ENCODE measurements at places on chromosomes 2 and 18.
A peak's percentile ranks its signal among the peaks of the same experiment; 100 is the strongest.

GRCh38 chr2:223197046-223197445 lies 145.1 kb downstream of the KCNE4 start:
- DNase-seq = no peak

GRCh38 chr2:54240515-54241469 lies 15.2 kb downstream of the TSPYL6 start:
- DNase-seq = no peak

DNA sequence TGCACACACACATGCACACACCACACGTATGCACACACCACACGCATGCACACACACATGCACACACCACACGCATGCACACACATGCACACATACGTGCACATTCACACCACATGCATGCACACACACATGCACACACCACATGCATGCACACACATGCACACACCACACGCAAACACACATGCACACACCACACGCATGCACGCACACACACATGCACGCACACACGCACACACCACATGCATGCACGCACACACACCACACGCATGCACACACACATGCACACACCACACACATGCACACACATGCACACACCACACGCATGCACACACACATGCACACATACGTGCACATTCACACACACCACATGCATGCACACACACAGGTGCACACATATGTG lies 169.8 kb upstream of the SALL3 start:
- no peak for DNase-seq

- no peak for DNase-seq
Measured at GRCh38 chr2:8031370-8031769, 650.5 kb upstream of the ID2 start.

GRCh38 chr2:15058015-15058720 lies 425.7 kb downstream of the LRATD1 start:
- DNase-seq = peak; percentile 50

DNA sequence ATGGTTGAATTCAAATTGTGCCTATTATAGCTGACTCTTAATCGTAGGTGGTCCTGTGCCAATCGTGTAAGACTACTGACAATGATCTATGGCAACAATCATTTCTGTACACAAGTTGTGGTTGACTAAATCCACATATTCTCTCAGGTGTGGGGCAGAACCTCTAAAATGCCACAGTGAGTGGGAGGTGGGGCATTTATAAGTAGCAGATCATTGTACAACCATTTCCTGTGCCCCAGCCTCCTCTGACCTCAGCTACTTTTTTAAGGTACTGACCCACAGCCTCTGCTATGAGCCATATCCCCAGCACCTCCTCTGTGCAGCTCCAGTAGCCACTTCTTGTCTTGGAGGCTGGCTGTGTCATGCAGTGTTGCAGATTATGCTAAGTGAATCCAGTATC lies 48.6 kb upstream of the RAPH1 start:
- peak; percentile 61 for DNase-seq

GRCh38 chr18:29648891-29649290 lies 1393.7 kb downstream of the DSC3 start:
- no peak for DNase-seq

DNA sequence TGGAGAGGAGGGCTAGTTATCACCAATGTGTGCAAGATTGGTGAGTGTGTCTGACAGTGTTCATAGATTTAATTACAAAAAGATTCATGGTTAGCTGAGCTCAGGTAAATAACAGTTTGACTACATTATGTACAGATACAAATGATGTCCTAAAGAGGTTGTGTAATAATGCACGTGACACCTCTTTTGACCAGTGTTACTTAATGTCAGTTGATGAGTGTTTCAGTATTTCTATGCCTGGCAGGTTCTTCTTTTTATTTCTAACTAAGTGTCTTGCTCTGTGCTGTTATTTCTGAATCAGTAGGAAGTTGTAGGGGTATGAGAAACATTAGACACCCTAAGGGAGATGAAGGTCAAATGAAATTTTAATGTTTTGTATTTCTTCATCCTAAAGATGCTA lies 7.9 kb upstream of the INHBB start:
- no peak for DNase-seq

DNA sequence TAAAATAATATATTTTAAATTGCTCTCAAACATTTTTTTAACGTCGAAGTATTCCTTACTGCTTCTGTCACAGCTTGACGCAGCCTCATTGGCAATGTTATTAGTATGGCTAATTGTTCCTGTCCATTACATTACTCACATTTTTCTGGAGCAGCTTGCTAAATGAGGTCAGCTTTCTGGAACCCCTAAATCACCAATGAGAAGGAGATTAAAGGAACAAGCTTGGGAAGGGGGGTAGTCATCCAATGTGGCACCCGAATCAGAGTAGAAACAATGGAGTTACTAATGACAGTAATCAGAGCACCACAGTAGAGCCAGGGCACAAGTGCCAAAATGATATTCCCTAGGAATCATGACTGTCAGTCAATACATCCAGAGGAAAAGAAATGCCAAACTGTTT lies 5.1 kb downstream of the NEUROD1 start:
- peak; percentile 38 for DNase-seq

- DNase-seq = no peak
Measured at GRCh38 chr2:27281442-27281841, 787 bp upstream of the TRIM54 start.

- DNase-seq = no peak
Measured at GRCh38 chr18:56451188-56451587, 187.2 kb downstream of the TXNL1 start.

DNA sequence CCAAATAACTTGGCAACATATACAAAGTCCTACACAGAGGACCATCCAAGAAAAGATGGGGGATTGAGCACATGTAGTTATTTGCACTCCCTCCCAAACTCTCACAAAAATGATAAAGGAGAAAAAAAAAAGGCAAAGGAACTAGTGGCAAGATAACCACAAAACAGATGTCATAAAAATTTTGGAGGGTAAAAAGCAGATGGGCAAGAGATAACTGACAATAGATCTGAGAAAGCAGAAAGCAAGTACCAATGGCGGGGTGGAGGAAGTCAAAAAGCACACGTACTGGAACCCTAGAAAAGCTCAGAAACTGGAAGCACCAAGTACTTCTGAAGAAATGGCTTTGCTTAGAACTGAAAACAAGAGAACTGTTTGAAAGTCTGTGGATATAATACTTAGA lies 82.0 kb downstream of the WDPCP start:
- no peak for DNase-seq

DNA sequence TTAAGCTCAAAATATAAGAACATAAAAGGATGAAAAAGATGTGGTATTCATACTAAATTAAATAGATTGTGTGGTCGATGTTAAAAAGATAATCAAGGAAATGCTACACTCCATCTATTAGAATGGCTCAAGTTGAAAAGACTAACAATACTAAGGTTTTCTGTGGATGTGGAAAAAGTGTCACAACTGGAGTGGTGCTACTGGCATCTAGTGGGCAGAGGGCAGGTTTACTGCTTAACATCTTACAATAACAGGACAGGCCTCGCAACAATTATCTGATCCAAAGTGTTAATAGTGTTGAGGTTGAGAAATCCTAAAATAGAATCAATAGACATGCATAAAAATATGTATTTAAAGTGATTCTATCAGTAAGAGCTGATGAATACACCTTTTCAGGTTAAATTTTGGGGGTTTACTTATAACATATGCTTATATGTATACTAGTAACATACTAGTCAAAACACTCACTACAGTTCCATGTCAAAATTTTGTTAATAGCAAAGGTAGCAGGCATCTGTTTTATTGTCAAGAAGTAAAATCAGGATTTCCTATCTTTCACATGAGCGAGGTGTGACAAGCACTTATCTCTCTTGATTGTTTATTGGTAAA lies 91.5 kb upstream of the TMEFF2 start:
- DNase-seq = peak; percentile 78

GRCh38 chr2:160096409-160096808 lies 34.0 kb upstream of the PLA2R1 start:
- DNase-seq = no peak

GRCh38 chr2:62657783-62658182 lies 47.7 kb upstream of the EHBP1 start:
- DNase-seq = no peak

DNA sequence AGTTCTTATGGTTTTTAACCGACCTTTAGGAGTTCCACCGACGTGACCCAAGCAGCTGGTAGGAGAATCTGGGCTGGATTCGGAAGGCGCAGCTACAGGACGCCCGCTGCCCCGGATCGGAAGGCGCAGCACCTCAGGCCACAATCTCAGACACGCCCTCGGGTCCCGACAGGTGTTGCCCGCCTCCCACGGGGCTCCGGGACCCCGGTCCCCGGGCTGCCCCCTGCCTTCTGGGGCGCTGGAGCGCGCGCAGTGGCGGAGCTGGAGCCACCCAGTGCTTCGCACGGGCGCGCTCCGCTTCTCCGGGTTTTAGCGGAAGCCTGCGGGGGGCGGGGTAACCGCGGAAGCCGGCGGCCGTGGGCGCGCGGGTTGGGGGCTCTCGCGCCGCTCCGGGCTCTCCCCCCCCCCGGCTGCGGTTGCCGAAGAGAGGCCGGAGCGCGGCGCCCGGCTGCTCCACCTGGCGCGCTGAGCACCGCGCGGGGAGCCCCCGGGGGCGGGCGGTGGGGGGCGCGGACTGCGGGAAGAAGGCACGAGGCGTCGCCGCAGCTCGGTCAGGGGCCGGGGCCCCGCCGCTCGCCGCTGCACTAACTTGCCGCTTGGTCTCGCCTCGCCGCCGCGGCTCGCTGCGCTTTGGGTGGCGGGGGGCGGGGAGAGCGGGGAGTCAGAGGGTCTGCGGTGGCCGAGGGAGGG lies 718.8 kb downstream of the DPP10 start:
- DNase-seq = peak; percentile 95

- peak; percentile 4 for DNase-seq
Measured at GRCh38 chr2:6372317-6372901, 493.3 kb downstream of the CMPK2 start.

GRCh38 chr2:107385921-107386320 lies 440.8 kb upstream of the RGPD4 start:
- no peak for DNase-seq

- no peak for DNase-seq
Measured at GRCh38 chr18:45173799-45174519, 441.3 kb upstream of the SLC14A2 start.

DNA sequence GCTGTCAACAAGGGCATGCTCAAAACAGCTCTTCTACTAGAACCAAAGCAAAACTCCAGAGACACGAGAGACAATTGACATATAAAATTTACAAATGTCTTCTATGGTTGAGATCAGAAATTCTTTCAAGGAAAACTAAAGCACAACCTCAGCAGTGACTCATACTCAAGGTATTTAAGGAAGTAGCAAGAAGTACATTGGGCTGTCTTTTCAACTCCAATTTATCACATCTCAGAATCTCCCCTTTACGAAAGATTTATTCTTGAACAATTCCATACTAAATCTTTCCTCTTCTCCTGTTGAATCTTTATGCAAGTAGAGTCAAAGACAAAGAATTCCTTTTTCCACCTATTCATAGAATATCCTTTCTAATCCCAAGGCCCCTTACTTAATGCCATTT lies 324.0 kb downstream of the IRS1 start:
- no peak for DNase-seq

- no peak for DNase-seq
Measured at GRCh38 chr18:11268741-11269233, 119.4 kb upstream of the PIEZO2 start.

DNA sequence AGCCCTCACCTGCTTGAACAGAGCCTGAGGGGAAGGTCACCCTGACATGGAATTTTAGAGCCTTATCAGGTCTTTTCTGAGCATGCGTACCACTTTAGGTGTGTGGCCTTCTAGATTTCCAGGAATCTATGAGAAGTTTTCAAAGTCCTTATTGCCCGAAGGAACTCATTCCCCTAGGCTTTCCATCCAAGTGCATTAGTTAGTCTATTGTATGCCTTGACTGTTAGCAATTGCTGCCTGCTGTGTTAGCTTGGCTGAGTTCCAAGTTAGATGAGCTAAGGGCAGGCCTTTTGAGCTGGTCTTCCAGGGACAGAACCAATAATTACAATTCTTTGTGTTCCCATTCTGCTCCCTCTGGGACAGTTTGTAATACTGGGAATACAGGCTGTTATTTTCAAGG lies 30.8 kb upstream of the PUM2 start:
- peak; percentile 36 for DNase-seq

DNA sequence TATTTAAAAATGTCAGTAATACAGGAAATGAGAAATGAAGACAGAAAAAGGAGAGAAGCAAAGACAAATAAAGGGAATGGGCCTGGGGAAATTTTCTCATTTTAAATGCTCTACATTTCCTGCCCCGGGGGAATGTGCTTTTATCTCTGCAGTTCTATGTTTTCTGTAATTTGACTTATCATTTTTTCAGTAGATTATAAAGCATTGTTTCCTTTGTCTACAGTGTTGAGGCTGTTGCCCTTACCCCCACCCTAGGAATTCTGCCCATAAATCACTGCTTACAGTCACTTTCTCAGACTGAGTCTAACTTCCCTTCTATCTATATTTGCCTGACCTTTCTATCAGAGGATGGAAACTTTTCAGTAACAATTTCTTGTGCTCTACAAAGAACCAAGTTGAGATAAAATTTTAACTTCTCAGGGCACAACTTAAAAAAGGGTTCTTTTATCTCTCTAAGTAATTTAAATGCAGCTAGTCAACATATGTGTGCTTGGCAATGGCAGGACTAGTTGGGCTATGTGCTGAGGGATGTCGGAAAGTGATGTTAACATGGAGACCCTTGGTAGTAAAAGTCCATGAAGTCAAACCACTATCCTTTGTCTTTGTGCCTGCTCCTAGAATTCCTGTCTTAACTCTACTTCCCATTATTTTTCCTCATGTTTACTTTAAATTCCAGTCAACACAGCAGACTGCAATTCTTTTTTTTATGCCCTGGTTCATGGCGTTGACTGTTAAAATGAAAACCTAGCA lies 146.5 kb upstream of the MMADHC start:
- DNase-seq = no peak

GRCh38 chr2:128105072-128105471 lies 14.1 kb downstream of the UGGT1 start:
- DNase-seq = no peak

DNA sequence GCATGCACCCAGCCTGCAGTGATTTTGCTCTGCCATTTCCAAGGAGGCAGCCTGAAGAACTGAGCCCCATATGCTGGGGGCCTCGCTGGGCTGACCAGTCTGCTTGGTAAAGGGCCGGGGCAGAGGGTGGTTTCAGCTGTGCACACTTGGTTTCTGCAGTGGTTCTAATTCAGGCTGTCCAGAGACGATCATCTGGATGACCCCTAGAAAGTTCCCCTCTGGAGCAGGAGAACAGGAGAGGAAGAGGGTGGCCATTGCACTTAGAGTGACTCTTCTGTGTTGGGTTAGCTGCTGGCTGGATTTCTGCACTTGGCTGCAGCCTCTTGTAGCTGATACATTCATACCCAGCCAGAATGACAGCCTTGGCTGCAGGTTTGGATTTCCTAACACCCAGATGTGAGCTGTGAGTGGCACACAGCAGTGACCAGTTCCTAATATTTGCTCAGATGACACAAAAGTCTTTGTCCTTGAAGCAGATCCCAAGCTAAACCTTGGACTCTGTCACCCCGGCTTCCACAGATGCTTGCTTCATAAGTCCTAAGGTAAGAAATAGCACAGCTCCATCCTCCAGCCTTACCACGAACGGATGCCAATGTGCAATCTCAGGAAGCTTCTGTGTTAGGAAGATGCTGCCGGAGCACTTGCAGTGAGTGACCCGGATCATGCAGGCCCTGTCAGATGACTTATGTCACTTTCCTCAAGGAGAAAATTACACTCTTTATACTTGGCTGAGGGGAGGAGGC lies 105.6 kb downstream of the HNRNPLL start:
- DNase-seq = peak; percentile 13
